ENCODE measurements at places on chromosomes 1 and 21.

DNA sequence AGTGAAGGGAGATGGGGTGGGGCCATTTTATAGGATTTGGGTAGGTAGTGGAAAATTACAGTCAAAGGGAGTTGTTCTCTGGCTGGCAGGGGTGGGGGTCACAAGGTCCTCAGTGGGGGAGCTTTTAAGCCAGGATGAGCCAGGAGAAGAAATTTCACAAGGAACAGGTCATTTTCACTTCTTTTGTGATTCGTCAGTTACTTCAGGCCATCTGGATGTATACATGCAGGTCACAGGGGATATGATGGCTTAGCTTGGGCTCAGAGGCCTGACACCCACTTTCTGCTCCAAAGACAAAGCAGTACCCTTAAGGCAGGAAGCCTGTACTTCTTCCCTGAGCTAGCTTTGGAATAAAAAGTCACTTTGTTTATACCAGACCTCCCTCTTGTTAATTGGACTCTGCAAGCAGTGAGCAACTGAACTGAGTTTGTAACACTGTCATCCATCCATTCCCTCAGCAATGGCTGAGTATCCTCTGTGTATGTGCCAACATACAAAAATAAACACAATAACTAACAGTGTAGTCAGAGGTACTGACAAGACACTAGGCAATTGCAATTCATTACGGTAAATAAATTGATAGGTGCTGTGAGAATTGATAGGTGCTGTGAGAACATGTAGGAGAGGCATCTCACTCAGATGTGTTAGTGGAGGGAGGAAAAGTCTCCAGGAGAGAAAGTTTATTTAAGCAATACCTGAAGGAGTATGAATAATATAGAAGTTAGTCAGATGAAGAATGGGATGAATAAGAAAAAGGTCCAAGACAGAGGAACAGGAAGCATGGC lies 14.7 kb upstream of the RGS2 start:
- no peaks in the 10 kb centered on the region for H3K27me3 ChIP-seq
- no peaks in the 10 kb centered on the region for H3K36me3 ChIP-seq
- DNase-seq = no peak
- H3K4me1 ChIP-seq = no peaks in the 10 kb centered on the region

DNA sequence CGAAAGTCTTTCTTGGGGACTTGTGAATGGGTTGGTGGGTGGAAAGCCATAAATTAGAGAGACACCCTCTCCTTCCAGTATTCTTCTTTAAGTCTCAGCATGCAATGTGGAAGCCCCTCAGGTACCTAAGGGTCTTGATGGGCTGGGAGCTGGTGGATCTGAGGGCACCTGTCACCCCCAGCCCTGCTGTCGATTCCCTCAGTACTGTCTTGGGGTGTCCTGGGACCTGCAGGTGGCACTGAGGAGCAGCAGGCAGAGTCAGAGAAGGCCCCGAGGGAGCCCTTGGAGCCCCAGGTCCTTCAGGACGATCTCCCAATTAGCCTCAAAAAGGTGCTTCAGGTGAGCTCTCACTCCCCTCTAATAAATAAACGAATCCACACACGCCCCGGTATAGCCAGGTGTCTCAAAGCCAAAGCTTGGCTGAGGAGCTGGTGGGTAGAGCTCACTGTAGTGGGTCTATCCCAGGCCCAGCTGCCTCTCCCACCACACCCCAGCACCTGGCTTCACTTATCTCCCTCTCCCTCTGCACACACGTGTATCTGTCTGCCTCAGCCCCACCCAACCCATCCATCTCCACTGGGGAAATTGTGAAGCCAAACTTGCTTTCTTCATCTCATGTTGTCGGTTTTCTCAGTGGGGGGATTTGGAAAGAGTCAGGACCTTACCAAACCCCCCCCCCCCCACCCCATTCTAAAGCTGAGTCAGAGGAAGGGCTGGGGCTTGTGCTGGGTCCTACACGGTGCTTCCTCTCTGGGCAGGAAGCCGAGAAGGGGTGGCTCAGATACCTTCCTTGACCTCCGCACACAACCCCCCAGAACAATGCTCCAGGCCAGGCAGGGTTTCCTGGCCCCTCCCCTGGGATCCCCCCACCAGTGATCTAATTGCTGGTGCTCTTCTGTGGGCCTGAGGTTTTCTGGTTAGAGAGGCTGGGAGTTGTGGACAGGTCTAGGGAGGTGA lies 1.6 kb downstream of the ADAM15 start:
- H3K27me3 ChIP-seq = no peaks in the 10 kb centered on the region
- H3K4me1 ChIP-seq = peaks cover 32% of the 10 kb centered on the region

DNA sequence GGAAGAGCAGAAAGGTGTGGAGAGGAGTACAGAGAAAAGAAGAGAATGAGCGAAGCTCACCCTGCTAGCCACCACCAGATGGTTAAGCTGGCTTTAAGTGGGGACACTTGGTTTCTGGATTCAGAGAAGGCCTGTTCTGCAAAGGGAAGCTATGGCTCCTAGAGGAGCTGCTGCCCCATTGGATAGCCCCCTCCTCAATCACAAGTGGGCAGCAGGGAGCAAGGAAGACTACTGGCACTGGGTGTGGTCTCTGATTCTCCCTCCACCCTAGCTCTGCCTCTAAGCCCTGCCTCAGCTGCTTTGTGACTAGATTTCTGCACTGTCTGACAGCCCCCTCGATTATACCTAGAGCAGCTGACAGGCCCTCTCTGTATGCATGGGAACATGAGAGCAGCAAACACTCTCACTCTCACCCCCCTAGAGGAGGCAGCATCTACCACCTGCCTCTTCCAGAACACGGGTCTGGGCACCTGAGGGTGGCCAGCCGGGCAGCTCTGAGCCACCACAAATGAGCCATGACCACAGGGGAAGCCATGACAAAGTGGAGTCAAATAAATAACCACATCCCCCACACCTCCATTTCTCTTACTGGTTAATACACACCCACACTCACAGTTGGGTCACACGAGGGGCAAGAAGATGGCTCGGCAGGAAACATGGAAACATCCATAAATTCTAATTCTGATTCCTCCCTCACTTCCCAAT lies 13.6 kb downstream of the PLEKHA6 start:
- no peak overlapping the region for H3K27ac ChIP-seq
- H3K4me1 ChIP-seq = peaks cover 3% of the 10 kb centered on the region
- H3K36me3 ChIP-seq = no peaks in the 10 kb centered on the region
- H3K27me3 ChIP-seq = peaks cover 20% of the 10 kb centered on the region

GRCh38 chr1:87853576-87854351 lies 525.1 kb downstream of the LMO4 start:
- H3K4me1 ChIP-seq = no peaks in the 10 kb centered on the region

DNA sequence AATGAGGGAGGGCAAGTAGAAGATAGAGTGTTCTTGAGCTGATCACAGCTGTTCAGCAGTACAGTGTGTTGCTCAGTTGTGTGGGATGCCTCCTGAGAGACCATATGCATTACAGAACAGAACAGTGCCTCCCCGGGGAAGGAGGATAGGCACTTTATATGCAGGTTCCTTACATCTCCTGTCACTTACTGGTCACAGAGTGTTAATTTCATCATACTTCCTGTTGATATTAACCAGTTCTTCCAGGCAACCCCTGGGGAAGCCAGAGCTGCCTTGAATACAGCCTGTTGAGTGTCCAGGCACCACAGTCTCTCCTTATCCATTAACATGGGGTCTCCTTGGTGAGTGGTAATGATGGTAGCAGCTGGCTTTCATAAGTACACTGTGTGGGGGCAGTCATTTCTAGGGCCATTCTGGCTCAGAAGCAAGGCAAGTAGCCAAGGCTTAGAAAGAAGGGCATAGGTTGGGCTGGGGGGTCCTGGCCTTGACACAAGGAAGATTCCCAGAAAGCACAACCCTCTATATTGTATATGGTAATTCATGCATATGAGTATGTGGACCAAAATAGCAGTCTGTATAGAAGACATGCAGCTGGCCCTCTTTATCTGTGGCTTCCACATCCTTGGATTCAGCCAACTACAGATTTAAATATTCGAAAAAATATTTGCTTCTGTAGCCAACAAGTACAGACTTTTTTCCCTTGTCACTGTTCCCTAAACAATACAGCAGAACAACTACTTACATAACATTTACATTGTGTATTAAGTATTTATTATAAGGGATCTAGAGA lies 142.4 kb downstream of the ZP4 start:
- no peaks in the 10 kb centered on the region for H3K4me1 ChIP-seq
- DNase-seq = no peak
- H3K27ac ChIP-seq = no peak overlapping the region
- no peak overlapping the region for H3K4me3 ChIP-seq

DNA sequence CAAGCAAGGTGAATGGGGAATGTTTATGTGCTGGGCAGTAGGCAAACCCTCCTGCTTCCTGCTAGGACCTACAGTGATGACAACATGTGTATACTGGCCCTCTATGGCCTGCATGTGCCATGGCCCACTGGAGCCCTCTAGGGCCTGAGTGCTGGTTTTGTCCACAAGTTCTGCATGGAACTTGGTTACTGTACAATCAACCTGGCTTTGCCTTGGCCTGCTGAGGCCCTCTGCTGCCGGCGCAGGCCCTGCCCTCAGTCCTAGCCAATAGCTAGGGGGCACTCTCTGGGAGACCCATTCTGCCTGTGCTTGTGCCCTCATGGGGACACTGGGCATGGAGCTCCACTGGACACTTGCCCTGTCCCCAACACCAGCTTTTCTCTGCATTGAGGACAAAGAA lies 138.6 kb upstream of the NGF start:
- no peaks in the 10 kb centered on the region for H3K36me3 ChIP-seq
- no peak for DNase-seq
- no peak overlapping the region for H3K27ac ChIP-seq
- no peaks in the 10 kb centered on the region for H3K4me1 ChIP-seq
- H3K27me3 ChIP-seq = peaks cover 15% of the 10 kb centered on the region

GRCh38 chr1:207670192-207670591 lies 25.3 kb downstream of the CR1L start:
- H3K27me3 ChIP-seq = peaks cover 12% of the 10 kb centered on the region
- DNase-seq = no peak
- H3K27ac ChIP-seq = no peak overlapping the region
- no peaks in the 10 kb centered on the region for H3K4me1 ChIP-seq

GRCh38 chr1:223022641-223023473 lies 120.2 kb downstream of the TLR5 start:
- H3K36me3 ChIP-seq = no peaks in the 10 kb centered on the region
- no peak for DNase-seq
- no peaks in the 10 kb centered on the region for H3K4me1 ChIP-seq
- H3K27ac ChIP-seq = no peak overlapping the region
- H3K4me3 ChIP-seq = no peak overlapping the region

DNA sequence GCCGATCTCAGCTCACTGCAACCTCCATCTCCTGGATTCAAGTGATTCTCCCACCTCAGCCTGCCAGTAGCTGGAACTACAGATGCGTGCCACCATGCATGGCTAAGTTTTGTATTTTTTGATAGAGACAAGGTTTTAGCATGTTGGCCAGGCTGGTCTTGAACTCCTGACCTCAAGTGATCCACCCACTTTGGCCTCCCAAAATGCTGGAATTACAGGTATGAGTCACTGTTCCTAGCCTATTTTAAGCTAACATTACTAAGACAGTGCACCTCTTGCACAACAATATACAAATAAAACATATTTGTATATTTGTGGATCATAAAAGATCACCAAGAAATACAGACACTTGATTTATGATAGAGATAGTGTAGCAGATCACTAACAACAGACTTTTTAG lies 139.1 kb downstream of the DUSP10 start:
- DNase-seq = no peak
- no peaks in the 10 kb centered on the region for H3K36me3 ChIP-seq
- no peaks in the 10 kb centered on the region for H3K27me3 ChIP-seq
- no peaks in the 10 kb centered on the region for H3K4me1 ChIP-seq

All from T-cell (primary cell).